ENCODE measurements at places on chromosomes 6 and 20.

GRCh38 chr6:166206066-166206465 is 38.4 kb upstream of the TBXT start:
- no peak for DNase-seq

- DNase-seq = peak; percentile 48
Measured at GRCh38 chr6:149026530-149026942, 279.7 kb downstream of the UST start.

- no peak for DNase-seq
Measured at GRCh38 chr6:36959555-36960250, 5.2 kb downstream of the PI16 start.

- DNase-seq = no peak
Measured at GRCh38 chr6:118652051-118652615, 742 bp upstream of the CEP85L start.

DNA sequence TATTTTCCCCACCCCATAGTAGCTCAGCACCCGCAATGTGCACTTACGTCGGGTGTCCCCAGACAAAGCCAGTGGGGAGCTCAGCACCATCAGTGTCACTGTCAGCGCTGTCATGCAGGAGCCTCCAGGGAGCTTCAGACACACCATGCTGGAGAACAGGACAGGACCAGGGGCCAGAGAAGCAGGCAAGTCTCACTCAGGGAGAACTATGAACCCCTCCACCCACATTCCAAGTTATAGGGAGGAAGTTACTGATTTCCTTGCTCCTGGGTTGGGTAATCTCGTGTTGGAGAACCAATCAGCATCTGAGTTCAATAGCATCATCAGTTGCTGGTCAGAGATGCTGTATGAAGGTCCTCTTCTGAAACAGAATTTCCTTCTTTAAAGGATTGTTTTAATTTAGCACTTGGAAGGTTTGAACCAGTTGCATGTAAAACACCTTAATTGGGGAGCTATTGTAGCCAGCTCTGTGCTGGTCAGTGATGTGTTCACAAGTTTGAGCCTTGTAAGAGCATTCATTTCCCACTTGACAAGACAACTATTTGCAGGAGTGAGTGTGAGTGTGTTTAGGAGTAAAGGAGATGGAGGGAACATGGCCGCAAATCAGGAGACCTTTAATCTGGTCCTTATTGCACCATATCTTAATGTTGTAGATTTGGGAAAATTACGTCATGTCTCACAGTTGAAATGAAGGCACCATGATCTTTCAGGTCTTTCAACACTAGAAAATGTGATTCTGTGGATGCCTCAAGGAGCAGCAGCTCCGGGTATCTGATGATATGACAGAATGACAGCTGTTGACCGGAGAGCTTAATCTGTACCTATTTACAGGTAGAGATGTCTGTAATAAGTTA is at the start of gene HLA-DRB1:
HLA-DRB1 (minus strand) TSS at position 253 of the 854 bp plus-strand sequence; CDS start at position 147, 106 bp downstream.
- DNase-seq = no peak

DNA sequence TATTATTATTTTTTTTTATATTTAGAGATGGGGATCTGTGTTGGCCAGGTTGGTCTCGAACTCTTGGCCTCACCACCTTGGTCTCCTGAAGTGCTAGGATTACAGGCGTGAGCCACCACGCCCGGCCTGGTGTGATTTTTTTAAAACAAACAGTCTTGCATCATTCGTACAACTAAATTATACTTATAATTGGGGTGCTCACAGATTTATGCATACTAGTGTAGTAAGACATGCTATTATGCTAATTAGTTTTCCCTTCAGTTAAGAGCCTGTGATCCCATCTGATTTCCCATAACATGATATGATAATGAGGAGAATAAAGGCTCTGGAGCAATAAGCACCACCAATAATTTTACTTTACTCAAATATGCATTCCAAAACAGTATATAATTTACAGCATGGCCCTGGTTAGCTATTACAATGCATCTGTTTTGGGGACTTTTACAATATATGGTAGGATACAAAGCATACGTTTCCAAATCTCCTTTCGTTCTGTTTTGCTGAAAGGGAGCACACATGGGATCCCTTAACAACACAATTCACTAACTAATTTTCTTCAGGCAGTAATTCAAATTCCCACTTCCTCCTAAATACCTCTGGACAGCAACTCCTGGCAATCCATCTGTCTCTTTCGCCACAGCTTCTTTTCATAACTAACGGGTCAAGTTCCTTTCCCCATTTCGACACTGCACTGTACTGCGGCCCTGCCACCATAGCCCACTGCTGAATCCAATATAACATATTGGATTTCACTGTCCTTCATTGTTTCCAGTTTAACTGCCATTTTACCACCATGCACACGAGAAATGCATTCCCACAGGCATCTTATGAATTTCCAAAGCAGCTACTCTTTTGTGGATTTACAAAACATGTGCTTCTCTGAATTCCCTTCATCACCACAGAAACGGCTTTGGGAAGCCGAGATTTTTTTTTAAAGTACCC is 1.7 kb downstream of the NUDT3 start:
- peak; percentile 86 for DNase-seq

DNA sequence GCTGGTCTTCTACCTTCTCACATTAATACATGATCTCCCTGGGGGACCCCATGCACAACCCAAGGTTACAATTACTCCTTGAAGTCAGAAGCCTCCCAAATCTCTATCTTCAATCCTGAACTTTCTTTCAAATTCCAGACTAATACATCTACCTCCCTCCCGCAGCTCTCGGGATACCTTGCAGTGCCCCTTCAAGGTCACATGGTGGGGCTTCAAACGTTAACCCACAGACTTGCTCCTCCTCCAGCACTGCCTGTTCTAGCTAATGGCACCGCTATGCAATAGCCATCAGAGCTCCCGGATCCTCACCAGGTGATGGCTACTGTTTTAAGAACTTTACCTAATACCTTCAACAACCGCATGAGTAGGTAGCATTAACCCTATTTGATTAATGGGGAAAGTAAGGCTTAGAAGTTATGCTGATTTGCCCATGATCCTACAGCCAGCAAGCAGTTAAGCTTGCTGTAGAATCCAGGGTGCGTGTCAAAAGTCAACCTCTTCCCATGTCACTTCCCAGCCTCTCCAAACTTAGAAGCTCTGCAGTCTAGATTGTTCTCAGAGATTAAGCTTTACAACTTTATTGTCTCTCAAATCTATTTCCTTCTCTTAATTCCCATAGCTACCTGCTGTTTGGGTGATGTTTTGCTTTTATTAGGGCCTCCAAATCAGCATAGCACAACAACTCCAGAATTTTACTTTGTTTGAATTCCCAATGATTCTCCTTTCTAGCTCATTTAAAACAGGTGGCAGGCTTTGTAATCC is 44.7 kb downstream of the PLAGL1 start:
- no peak for DNase-seq

DNA sequence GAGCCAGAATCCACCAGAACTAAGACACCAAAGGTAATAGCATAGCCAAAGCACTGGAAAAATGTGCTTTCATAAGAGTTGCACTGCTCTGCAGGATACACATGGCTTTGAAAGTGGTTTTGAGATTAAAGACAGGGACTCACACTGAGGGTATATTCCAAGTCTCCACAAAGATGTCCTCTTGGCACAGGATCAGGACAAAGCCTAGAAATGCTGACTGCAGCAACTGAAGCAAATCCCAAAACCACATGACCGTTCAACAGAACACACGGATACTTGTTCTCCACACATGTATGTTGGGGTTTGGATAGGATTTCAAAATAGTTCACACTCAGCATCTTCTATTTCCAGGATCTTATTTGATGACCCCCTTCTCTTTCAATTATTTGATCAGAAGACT is 364.3 kb upstream of the HSF2 start:
- DNase-seq = no peak

GRCh38 chr6:23414051-23414445 is 712.0 kb upstream of the NRSN1 start:
- DNase-seq = peak; percentile 89

- DNase-seq = no peak
Measured at GRCh38 chr6:147268254-147268653, 64.0 kb downstream of the STXBP5 start.

DNA sequence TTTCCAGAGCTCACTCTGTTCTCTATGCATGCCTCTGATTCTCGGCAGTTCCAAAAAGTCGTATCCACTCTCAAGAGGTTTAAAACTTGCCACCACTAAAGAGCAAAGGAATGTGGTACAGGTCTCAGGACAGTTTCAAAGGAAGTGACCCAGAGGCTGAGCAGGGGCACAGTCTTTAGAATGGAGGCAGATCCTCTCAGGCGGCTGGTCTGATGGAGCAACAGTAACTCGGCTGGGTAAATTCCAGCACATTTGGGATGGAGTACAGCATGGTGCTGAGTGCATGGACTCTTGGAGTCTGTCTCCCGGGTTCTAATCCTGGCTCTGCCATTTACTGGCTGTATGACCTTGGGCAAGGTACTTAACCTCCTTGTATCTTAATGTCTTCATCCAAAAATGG is 88.1 kb upstream of the BACH2 start:
- DNase-seq = no peak

GRCh38 chr20:49969234-49969633 is 13.5 kb upstream of the SNAI1 start:
- DNase-seq = no peak

DNA sequence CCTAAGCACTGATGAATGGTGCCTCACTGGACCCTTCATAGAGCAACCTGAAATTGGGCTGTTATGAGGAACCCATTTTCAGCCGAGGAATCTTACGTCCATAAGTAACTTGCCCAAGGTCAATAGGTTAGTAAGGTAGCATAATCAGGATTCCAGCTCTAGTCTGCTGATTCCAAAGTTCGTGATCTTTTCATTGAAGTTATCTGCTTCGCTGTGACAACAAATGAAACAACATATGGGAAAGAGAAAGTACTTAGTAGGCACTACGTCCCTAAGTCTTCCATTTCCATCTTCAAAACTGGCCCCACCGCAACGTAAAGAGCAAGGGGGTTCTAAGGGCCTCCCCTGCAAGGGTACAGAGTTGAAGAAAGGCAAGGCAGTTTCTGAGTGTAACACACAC is 49.5 kb downstream of the MYLIP start:
- no peak for DNase-seq

DNA sequence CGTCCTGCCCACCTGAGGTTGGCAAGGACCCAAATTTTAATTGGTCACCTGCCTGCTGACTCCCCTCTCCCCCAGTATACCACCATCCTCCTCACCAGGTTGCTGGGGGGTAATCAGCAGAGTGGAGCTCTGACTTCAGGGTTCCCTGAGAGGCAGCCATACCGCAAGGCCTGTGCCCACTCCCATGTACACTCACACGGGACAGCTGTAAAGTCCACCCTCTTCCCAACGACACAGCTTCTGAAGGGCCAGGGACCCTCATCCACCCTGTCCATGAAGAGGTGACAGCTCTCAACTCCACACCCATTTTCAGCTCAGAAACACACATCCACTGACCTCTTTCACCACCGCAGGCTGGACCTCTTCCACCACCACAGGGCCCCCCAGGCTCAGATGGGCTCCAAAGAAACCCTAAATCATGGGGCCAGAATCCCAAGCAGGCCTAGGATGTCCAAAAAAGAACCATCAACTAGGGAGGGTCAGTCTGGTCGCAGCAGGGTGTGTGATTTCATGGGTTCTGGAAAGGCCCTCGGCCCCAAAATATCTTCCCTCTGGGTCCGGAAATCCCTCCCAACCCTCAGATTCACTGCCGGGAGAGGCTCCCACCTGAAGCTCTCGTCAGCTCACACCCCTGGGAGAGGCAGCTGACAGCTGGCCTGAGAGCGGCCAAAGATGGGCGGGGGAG is 30.0 kb downstream of the TFEB start:
- no peak for DNase-seq

- DNase-seq = no peak
Measured at GRCh38 chr20:59606566-59606965, 2.2 kb downstream of the PHACTR3 start.
